ENCODE measurements at places on chromosomes 4 and X.
A peak's percentile ranks its signal among the peaks of the same experiment; 100 is the strongest.

DNA sequence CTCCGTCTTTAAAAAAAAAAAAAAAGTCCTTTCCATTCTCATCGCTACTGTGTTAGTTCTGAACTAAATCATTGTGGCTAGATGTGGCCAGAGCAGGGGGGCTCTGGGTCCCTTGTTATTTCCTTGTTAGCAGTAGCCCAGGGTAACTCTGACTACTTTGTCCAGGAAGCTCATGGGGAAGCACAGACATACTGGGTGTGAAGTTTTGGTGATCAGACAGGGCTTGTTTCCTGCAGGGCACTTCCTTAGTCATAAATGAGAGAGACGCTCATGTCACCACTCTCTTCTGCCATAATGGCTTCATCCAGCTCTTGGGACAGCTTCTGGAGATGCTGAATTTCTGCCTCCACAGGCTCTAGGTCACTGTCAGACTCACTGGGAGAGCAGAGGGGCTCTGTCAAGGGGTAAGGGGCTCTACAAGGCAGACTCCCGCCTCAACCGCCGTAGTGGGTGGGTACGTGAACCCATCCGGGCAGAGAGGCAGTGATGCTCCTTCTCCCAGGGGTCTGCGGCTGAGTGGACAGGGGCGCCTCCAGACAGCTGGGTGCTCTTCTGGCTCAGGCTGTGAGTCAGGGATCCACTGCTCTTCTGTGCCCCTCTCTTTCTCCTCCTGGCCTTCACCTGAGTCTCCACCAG, 12.9 kb downstream of the STIM2 start:
- peak; percentile 68 for DNase-seq

DNA sequence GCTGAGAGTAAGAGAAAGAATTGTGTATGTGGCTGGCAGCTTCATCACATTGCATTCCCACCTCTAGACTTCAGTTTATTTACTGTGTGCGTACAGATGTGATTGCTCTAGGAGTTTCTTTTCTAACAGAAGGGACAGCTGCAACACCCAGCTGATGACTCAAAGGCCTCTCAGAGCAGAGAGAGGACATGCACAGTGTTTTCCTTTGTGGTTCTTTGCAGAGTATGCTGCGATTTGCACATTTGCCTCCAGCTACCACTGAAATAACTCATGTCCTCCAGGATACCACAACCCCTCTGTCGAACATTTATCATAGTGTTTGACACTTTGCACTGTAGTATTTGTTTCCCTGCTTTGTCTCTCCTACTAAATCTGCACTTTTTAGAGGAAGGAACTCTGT, 294.1 kb downstream of the STIM2 start:
- DNase-seq = no peak

DNA sequence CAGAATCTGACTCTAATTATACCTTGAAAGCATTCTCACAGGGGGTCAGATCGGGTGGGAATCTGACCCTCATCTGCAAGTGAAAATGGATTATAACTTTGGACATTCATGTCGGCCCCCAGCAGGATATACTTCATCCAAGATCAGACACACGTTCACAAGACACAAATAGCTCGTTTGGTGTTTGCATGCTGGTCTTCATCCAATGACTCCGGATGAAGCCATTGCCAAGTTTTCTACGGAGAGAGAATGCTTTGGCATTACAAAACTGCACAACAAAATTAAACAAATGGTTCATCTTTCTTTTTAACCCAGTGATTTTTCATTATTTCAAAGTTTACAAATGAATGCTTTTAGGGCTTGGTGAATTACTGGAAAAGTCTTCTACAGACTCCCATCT, 105.5 kb downstream of the MID1 start:
- no peak for DNase-seq

- DNase-seq = no peak
Measured at GRCh38 chr4:38980903-38981676, 51.1 kb downstream of the TMEM156 start.

GRCh38 chr4:88511236-88511635, 12.3 kb downstream of the PYURF start:
- DNase-seq = no peak

DNA sequence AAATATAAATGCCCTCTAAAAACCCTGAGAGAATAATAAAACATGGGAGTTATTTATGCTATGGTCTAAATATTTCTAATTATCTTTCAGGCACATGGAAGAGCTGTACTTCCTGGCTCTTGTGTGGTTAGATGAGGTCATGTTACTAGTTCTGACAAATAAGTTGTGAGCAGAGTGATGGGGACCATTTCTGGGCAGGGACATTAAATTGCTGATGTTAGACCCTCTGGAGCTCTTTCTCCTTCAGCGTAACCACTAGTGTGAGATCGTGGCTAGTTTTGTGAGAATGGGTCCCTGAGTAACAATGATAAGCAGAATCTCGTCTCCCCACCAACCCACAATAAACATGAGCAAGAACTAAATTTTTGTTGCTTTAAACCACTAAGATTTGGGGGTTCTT, 108.0 kb downstream of the MAML3 start:
- no peak for DNase-seq

- no peak for DNase-seq
Measured at GRCh38 chr4:176794151-176794550, 1.4 kb upstream of the VEGFC start.

DNA sequence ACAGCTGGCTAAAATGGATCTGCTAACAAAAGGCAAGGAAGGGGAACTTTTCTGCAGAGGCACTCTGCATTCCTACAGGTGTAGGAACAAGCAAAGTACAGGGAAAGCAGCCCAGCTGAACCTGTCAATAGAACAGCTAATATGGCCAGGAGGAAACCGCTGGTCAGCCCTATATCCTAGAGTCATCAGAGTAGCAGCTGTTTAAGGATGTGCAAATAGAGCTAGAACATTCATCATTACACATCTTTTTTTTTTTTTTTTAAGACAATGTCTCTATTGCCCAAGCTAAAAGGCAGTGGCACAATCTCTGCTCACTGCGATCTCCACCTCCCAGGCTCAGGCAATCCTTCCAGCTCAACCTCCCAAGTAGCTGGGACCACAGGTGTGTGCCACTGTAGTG, 163.0 kb downstream of the BTC start:
- no peak for DNase-seq

DNA sequence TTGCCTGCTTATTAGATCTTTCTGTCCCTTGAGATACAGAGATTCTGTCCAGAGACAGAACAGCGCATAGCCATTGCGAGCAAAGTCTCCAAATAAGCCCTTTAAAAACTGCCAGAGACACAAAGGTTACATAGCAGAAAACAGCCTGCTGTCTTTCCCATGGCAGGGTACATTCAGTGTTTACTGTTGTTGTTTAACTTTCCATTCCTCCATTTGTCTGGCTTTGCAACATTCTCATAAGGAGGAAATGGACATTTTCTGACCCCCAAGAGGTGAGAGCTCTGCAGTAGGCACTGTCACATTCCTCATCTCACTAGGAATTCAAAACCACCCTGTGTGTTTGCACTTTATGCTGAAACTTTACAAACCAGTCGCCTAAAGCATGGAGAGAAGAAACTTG, 48.3 kb downstream of the PDE5A start:
- no peak for DNase-seq

DNA sequence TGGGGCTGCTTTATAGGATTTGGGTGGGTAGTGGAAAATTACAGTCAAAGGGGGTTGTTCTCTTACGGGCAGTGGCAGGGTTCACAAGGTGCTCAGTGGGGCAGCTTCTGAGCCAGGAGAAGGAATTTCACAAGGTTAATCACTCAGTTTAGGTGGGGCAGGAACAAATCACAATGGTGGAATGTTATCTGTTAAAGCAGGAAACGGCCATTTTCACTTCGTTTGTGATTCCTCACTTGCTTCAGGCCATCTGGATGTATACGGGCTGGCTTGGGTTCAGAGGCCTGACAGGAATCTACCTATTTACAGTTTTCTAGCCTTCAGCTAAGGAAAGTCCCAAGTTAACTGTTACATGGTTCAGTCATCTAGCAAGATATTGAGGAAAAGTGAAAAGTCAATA, 1003.5 kb downstream of the STPG2 start:
- no peak for DNase-seq

GRCh38 chr4:28966982-28967381, 1753.2 kb upstream of the PCDH7 start:
- no peak for DNase-seq

- DNase-seq = no peak
Measured at GRCh38 chrX:115174548-115174947, 14.7 kb upstream of the RBMXL3 start.

GRCh38 chrX:23392195-23392594, 57.5 kb downstream of the PTCHD1 start:
- no peak for DNase-seq
